ENCODE measurements at places on chromosomes 12 and 14. TPM values are rescaled to one million over a fixed set of nuclear protein-coding genes. Genes with fewer than 3 reads are reported as not detected.

The TSPAN8 gene
- 0.48 TPM for total RNA-seq

DNA sequence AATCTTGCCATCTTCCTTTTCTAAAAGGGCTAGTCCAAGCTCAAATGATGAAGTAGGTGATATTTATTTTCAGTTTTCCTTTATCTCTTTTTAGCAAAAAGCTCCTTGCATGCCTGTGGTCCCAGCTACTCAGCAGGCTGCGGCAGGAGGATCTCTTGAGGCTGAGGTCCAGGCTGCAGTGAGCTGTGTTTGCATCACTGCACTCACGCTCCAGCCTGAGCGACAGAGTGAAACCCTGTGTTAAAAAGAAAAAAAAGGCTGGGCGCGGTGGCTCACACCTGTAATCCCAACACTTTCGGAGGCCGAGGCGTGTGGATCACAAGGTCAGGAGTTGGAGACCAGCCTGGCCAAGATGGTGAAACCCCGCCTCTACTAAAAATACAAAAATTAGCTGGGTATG lies 5.0 kb downstream of the TMEM116 start:
- H3K27ac ChIP-seq = no peak overlapping the region
- H3K36me3 ChIP-seq = peaks cover 19% of the 10 kb centered on the region
- no peaks in the 10 kb centered on the region for H3K27me3 ChIP-seq
- no peak for DNase-seq
- H3K4me1 ChIP-seq = no peaks in the 10 kb centered on the region
- H3K4me3 ChIP-seq = no peak overlapping the region

The ANKS1B gene
- 28.5 TPM for total RNA-seq

DNA sequence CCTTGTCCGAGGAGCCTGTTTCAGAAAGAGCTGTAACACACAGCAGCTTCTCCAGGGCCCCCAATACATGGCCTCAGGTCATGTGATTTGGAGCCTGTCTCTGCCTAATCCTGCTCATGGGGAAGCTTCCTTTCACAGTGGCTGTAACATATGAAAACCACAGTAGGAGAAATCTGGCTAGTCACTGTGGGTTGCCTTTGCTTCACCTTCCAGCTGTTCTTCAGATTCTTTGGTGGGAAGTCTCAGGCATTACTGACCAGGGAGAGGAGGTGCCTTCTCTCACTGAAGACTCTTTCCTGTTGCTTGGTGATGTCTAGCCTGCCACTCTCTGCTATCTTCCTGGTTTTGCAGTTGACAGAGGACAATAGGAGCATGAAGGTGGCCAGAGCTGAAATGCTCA lies 350.6 kb downstream of the DPF3 start:
- H3K4me1 ChIP-seq = no peaks in the 10 kb centered on the region
- no peak overlapping the region for H3K4me3 ChIP-seq
- no peaks in the 10 kb centered on the region for H3K27me3 ChIP-seq
- DNase-seq = peak; percentile 10
- H3K36me3 ChIP-seq = no peaks in the 10 kb centered on the region

- H3K4me1 ChIP-seq = peaks cover 3% of the 10 kb centered on the region
- H3K36me3 ChIP-seq = no peaks in the 10 kb centered on the region
- H3K27ac ChIP-seq = no peak overlapping the region
- H3K27me3 ChIP-seq = no peaks in the 10 kb centered on the region
- no peak for DNase-seq
Observed at GRCh38 chr12:24791622-24792021, 157.3 kb downstream of the BCAT1 start.

DNA sequence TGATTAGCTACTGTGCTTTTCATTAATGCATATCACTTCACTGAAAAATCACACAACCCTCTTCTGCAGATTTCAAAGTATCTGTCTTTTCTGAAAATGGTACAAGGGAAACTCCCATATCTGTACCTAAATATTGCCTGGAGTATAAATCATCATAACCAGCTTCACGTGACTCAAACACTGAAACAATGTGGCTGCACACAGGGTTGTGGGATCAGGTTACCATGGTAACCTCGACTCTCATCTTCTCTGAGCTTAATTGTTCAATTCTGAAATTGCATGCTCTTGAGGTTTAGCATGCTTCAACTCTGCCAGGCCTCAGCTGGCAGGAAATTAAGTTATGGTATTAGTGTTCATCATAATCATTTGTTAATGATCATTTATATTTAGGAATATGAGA lies 77.5 kb upstream of the CPSF6 start:
- no peak overlapping the region for H3K4me3 ChIP-seq
- peaks cover 3% of the 10 kb centered on the region for H3K4me1 ChIP-seq
- no peaks in the 10 kb centered on the region for H3K36me3 ChIP-seq
- no peak overlapping the region for H3K27ac ChIP-seq

The RPL10L gene
- total RNA-seq = not detected

GRCh38 chr12:116662612-116663144 lies 75.2 kb downstream of the SPRING1 start:
- H3K4me3 ChIP-seq = no peak overlapping the region
- H3K27me3 ChIP-seq = no peaks in the 10 kb centered on the region
- H3K4me1 ChIP-seq = peaks cover 4% of the 10 kb centered on the region
- peak overlapping the region; percentile 44 for H3K27ac ChIP-seq

The IL22 gene
- not detected for total RNA-seq

The SYT1 gene
- total RNA-seq = 6.5 TPM

- DNase-seq = peak; percentile 82
- no peak overlapping the region for H3K27ac ChIP-seq
- H3K36me3 ChIP-seq = no peaks in the 10 kb centered on the region
- peaks cover 14% of the 10 kb centered on the region for H3K4me1 ChIP-seq
- peaks cover 98% of the 10 kb centered on the region for H3K27me3 ChIP-seq
Observed at GRCh38 chr12:113473942-113474341, 2.3 kb upstream of the LHX5 start.

GRCh38 chr12:93484315-93484981 lies 17.1 kb downstream of the MRPL42 start:
- no peak overlapping the region for H3K4me3 ChIP-seq
- H3K27me3 ChIP-seq = no peaks in the 10 kb centered on the region
- no peaks in the 10 kb centered on the region for H3K4me1 ChIP-seq
- H3K27ac ChIP-seq = no peak overlapping the region

DNA sequence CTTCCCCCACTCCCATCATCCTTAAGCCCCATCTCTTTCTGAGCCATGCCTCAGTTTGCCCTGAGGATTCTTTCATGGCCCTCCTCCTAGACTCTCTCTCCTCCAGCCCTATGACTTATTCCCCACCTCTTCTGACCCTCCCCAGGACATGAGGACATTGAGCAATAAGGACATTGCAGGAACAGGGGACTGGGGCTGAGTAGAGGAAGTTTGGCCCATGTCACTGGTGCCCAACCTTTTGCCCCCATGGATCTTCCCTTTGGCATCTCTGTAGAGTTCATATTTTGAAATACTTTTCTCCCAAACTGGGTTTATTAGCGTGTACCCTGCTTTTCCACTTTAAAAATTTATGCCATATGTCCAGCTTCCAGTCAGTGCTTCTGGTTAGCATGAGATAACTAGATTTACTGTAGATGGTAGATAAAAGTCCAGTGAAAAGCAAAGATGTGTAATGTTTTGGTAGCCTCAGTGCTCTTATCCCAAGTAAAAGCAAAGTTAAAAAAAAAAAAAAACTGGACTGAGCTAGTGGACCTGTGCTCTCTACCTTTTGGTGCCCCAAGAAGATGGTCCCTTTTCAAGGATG lies 6.1 kb upstream of the LRP1-AS start:
- no peak overlapping the region for H3K27ac ChIP-seq
- peaks cover 18% of the 10 kb centered on the region for H3K4me1 ChIP-seq
- no peak overlapping the region for H3K4me3 ChIP-seq
- no peak for DNase-seq
- peaks cover 64% of the 10 kb centered on the region for H3K36me3 ChIP-seq

The CRACR2A gene
- total RNA-seq = 4.0 TPM

- no peak overlapping the region for H3K27ac ChIP-seq
- no peak overlapping the region for H3K4me3 ChIP-seq
- H3K4me1 ChIP-seq = no peaks in the 10 kb centered on the region
- DNase-seq = no peak
Observed at GRCh38 chr12:56244494-56244893, 13.7 kb downstream of the ANKRD52 start.

DNA sequence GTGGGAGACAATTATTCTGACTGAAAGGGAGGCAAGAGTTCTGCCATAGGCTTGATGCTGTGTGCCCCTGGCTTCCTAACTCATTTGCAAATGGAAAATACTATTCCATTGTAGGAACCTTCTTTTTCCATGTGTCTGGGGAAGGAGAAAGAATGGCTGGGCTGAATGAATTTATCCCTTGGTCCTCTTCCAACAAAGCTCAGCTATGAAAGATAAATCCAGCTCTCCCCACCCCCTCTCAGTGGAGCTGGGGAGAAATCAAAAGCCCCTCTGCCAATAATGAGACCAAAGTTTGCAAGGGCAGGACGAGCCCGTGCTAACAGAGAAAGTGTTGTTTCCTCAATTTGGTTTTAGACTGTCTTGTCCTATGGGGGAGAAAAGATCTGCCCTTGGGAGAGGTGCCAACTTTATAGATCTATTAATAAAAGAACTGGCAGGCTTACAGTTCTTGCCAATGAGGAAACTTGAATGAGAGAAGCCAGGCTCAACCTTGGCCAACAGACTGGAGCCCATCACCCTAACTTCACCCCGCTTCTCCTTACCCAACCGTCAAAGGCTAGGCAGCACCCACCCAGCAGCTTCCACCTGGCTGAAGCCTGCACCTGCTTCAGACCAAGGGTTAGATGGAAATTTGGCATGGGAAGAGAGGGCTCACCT lies 8.9 kb upstream of the TCL1B start:
- H3K4me3 ChIP-seq = no peak overlapping the region
- H3K27me3 ChIP-seq = no peaks in the 10 kb centered on the region
- H3K4me1 ChIP-seq = no peaks in the 10 kb centered on the region
- DNase-seq = no peak

All from endodermal cell (in vitro differentiated cells).